ENCODE measurements at places on chromosomes 6 and 20. TPM values are rescaled to one million over a fixed set of nuclear protein-coding genes. Genes with fewer than 3 reads are reported as not detected.
A peak's percentile ranks its signal among the peaks of the same experiment; 100 is the strongest.

GRCh38 chr6:127343809-127344659, 625 bp upstream of the ECHDC1 start:
- peak; percentile 24 for DNase-seq

- peak; percentile 8 for DNase-seq
These were observed 126.7 kb downstream of the IRF4 start for GRCh38 chr6:518218-518617.

GRCh38 chr20:22795433-22795832, 211.1 kb upstream of the FOXA2 start:
- peak; percentile 66 for DNase-seq

DNA sequence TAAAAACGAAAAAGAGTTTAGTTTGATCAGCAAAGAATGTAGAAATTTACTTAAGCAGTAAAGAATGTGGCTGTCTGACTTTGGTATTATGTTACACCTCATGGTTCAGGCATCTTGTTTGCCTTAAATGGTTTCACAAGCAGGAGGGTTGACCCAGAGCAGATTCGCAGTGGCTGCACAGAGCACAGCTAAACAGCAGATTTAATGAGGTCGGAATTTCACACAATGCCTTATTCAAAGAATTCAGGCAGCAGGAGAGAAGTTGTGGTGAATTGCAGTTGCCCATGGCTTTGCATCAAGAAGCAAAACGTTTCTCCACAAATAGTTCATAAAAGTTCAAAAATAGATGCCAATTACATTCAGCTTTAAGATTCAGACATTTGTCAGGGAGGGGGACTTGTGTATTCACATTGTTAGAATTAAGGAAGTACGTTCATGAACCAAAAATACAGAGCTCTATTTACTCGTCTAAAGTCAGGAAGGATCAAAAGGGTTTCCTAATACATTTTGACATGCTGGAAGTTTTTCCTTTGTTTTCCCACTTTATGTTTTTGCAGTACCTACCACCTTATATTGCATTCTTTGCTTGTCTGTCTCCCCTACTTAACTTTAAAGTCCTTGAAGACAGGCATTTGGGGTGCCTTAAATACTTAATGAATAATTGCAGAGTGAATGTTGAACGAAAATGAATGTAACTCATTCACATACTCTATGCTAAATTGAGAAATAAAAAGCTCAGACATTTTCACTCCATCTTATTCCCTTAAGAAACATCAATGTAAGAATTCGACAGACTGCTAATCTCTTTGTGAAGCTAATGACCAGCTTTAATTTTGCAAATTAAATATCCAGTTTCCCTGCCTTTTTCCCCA, 1163.6 kb upstream of the CITED2 start:
- peak; percentile 63 for DNase-seq

DNA sequence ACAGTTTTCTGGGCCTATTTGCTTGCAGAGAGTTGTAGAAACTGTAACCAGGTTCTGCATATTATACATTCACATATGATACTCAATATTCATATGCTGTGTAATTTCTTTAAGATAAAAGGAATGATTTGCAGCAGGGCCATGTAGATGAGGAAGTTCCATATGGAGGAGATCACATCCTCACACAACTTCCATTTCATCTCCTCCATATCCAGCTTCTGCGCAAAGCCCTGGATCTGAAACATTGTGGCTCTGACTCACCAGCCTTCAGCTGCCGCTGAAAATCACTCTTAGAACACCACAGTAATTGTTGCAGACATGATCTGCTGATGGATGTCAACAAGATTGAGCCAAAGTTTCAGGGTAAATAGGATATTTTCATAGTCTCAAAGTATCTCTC, 57.7 kb downstream of the PXDC1 start:
- DNase-seq, result no peak

- DNase-seq, result no peak
These were observed 64.3 kb downstream of the FAM83B start for GRCh38 chr6:54910921-54911320.

DNA sequence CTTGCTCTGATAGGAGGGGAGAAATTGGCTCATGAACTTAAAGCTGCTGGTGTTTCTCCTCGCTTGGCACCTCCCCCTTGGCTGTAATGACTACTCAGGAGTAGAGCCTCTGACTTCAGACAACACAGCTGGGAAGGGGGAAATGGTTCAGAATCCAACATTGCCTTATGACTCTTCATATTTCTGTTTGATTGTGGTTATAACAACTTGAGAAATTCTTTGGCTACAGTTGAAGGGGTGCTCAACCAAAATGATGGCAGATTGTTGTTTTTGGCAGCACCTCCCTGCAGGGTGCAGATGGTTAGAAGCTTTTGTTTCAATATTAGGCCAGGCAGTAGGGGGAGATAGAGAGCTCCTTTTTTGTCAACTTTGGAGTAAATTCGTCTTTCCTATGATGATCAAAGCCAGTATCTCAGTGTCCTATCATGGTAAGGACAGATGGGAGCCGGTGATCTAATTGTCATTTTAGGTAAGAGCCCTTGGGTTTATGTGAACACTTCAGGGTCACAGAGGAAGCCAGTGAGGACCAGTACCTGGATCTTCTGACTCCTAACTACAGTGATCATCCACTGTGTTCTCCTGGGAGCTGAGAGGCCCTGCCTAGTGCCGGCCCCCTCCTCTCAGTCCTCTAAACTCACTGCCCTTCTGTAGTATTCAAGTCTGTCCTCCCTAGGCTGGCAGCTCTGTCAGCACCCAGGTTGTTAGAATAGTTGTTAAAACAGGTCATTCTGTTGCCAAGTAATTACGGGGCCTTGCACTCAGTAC, 39.9 kb downstream of the RPRD1B start:
- DNase-seq, result peak; percentile 74

- DNase-seq, result no peak
These were observed 87.4 kb downstream of the PCSK2 start for GRCh38 chr20:17314264-17314663.

GRCh38 chr6:25060522-25060921, 124.8 kb upstream of the RIPOR2 start:
- DNase-seq, result no peak

DNA sequence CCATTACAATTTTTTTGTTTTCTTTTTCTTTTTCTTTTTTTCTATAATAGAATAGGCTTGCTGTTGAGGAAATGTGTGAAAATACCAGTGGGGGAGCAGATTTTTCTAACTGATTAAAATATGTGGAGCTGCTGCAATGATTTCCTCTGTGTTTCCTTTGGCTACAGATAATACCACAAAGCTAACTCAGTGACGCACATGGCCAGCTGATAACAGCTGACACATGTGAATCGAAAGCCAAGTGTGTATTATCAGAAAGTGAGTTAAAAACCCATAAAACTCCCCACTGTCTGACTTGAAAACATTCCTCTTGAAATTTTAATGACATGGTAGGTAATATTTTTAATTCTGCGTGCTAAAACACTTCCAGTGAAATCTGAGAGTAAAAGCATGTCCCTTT, 70.8 kb upstream of the AHI1 start:
- no peak for DNase-seq

Gene DZANK1
- 6.2 TPM for total RNA-seq
